Activated CD8-positive, alpha-beta memory T cell treated with anti-CD3 and anti-CD28 coated beads, Interleukin-2, amount 50 U/mL, for 48 hours (primary cell): ENCODE measurements at places on chromosomes 4 and X.

GRCh38 chrX:108875548-108875947 is 139.2 kb upstream of the IRS4 start:
- DNase-seq = no peak

- DNase-seq = no peak
These were observed at the start of gene C4orf46 for GRCh38 chr4:158671665-158671914. TSS of gene C4orf46 (minus strand) at chr4:158671887. CDS start at chr4:158671801, 86 bp downstream.

GRCh38 chr4:13298655-13299054 is 185.5 kb downstream of the RAB28 start:
- no peak for DNase-seq

DNA sequence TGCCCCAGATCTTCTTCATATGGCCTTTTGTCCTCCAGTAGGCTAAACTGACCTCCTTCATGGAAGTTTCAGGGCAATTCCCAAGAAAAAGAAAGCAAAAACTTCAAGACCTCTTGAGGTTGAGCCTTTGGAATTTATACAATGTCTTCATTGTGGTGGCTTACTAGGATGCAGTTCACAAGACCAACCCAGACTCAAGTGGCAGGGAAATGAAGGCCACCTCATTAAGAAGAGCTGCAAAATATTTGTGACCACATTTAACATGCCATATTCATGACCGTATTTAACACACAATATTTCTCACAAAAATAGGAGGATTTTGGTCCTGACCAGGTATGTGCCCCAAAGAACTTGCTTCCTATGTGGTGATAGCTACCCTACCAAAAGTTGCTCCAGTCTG is 605.5 kb upstream of the PITX2 start:
- DNase-seq = no peak

DNA sequence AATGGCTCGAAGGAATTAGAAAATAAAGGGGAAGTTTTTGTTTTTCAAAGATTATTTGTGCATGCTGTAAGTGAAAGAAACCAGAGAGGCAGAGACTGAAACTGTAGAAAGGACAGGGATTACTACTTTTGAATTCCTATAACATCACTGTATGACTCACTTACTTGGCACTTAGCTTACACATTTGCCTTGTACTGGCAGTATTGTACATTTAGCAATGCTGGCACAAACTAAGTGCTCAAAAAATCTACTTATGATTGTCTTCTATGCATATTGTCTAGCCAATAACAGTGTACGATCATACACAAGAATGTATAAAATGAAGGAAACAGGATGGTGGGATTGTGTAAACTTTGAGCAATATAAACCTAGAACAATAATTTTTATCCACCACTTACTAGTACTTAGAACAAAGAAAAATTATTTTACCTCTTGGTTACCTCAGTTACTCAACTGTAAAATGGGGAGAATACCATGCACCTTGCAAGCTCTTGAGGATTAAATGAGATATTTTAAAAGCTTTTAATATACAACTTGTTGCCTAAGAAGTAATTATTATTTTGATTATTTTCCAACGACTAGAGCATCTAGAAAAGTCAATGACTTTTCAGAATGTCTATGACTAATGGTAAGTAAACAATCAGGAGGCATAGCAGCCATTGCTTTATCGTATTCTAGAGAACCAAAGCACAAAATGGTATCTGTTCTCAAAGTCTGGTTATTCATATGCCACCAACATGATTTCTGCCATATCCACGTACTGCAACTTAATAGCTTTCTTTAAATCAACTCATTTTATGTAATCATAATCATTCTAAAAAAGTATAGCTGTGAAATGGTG is 4.7 kb downstream of the FAM120C start:
- DNase-seq = no peak

DNA sequence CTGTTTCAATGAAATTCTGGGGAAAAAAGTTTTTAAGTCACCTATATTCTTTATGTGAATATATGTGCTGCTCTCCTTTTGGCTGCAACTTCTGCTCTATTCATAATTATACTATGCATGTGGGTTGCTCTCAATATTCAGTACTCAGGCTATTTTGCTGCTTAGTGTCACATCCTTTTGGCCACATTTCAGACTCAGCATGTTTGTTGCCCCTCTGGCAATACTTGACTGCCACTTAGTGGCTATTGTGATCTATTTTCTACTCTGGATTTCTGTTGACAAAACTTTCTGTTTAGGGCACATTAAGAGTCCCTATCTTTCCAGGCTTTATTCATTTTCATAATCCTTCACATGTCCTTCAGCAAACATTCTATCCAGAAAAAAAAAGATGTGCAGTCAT is 15.8 kb upstream of the CT45A1 start:
- no peak for DNase-seq

DNA sequence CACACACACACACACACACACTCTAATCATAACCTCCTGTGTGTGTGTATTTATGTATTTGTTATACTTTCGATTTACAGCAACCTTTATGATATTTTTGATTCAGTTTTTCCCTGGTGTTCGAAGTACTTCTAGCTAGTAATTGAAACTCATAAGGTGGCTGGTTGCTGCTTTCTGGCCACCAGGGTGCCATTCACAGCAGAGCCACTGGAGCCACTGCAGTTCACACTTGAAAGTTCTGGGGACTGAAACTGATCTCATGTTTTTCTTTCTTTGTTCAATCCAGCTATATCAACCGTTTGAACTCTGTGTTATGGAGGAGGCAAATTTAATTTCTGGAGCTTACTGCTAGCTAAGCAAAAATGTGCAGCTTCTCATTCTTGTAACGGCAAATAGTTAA is 419.4 kb downstream of the ADGRL3 start:
- DNase-seq = no peak

DNA sequence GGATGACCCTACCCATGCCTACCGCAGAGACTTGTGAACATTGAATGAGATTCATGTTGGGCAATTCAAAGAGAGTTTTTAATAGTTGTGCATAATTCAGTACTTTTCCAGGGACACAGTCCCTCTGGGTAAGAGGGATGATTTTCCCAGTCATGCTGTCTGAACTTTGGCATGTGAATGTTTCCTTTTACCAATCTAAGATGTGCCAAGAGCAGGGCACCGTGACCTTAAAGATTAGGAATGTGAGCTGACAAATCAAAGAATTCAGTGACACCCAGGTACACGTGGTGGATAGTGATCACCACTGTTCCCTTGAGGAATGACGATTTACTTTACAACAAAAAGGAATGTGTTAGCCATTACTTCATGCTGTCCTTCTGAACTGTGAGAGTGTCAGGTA is 515.6 kb downstream of the PPARGC1A start:
- no peak for DNase-seq

GRCh38 chr4:38005637-38006036 is 45.4 kb downstream of the PTTG2 start:
- no peak for DNase-seq

DNA sequence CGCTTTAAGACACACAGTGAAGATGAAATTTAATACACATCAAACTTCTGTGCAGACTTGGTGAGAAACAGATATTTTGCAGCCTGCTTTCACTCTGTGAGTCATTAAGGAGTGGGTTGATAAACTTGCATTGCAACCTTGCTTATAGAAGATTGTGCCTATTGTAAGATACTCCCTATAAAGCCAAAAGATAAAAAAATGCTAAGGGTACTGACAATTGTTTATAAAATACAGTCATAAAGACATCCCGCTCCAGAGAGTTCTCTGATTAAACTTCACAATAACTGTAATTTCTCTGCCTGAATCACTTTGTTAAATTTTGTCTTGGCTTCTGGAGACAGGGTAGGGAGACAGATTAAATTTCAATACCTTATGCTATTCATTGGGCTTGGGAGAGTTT is 49.1 kb downstream of the GALNT7 start:
- no peak for DNase-seq

- DNase-seq = no peak
These were observed 4.8 kb upstream of the MPP1 start for GRCh38 chrX:154809939-154810665.

DNA sequence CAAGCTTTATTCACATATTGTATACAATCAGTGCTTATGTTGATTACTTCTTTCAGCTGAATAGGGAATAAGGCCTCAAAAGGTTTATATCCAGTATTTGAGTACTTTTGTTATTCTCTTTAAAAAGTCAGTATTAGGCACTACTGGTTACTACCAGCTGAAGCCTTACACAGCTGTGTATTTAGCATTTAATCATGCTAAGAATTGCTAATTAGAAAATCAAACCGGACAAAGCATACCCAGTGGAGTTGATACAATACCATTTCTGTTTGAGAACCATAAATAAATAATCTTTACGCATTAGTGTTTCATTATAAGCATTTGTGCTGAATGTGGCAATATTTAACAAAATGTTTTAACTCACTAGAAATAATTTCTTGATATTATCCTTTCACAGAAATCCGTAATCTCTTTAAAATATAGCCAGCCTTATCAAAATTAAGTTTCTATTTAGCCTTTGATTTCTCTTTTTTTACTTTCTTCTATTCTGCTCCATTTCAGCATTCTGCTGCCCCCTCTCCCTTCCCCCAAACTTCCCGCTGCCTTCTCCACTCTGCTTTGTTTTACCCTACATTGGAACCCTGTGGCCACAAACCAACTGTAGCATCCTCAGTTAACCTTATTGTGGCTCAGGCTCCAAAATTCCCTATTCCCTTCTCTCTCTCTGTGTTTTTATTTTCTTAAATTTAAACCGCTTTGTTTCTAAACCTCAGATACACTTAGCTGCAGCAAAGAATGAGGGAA is 37.8 kb downstream of the UGT8 start:
- no peak for DNase-seq

DNA sequence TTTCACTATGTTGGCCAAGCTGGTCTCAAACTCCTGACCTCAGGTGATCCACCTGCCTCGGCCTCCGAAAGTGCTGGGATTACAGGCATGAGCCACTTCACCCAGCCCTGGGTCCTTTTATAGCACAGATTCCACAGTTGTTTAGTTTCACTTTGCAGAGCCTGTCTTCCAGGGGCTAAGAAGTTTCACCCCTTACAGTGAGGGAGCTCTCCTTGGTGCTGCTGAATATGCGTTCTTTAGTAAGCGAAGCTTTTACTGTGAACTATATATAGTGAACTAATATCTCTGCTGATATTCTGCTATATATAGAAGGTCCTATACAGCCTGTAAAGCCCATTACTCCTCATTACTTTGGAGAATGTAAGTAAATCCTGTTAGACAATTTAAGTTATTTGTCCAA is 4.2 kb downstream of the TCEAL6 start:
- DNase-seq = no peak

DNA sequence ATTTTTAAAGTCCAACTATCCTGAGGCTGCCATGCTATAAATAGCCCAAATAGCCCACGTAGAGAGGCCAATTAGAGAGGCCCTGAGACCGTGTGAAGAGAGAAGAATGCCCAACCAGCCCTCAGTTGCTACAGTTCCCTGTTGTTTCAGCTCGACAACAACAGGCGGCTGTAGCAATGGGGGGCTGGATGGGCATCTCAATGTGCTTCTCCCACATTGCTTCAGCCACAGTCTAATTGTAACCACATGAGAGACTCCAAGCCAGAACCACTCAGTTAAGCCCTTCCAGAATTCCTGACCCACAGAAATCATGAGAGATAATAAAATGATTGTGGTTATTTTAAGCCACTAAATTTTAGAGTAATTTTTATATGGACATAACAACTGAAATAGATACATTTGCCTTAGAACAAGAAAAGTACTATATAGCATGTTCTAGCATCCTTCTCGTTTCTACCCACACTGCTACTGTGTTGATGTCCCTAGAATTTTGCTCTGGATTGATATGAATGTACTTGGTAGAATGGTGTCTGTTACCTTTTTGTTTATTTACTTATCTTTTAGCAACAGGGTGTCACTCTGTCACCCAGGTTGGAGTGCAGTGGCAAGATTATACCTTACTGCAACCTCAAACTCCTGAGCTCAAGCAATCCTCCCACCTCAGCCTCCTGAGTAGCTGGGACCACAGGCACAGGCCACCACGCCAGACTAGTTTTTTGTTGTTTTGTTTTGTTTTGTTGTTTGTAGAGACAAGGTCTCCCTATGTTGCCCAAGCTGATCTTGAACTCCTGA is 436.4 kb downstream of the BCOR start:
- no peak for DNase-seq

GRCh38 chrX:43552703-43553102 is 103.4 kb upstream of the MAOA start:
- no peak for DNase-seq

DNA sequence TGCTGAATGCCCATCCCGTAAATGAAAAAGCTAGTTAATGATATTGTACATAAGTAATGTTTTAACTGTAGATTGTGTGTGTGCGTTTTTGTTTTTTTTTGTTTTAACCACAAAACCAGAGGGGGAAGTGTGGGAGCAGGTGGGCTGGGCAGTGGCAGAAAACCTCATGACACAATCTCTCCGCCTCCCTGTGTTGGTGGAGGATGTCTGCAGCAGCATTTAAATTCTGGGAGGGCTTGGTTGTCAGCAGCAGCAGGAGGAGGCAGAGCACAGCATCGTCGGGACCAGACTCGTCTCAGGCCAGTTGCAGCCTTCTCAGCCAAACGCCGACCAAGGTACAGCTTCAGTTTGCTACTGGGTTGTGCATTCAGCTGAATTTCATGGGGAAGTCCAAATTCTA is at the start of gene SPP1:
Gene SPP1, plus strand, starts transcription at position 249 of the 400 bp plus-strand sequence. CDS start 1,182 bp downstream, outside the sequence.
- DNase-seq = no peak

GRCh38 chr4:76060506-76060905 is 14.0 kb upstream of the ART3 start:
- no peak for DNase-seq

- DNase-seq = no peak
These were observed 2.9 kb downstream of the SORBS2 start for GRCh38 chr4:185809121-185809520.

GRCh38 chr4:113607147-113607720 is 154.3 kb downstream of the CAMK2D start:
- DNase-seq = no peak

GRCh38 chrX:97763391-97763790 is 879.7 kb downstream of the RPA4 start:
- DNase-seq = no peak

- no peak for DNase-seq
These were observed 7.6 kb upstream of the XPNPEP2 start for GRCh38 chrX:129731228-129731627.

- DNase-seq = no peak
These were observed 25.8 kb downstream of the CTBP1 start for GRCh38 chr4:1222938-1223690.
